Activated CD8-positive, alpha-beta memory T cell treated with anti-CD3 and anti-CD28 coated beads for 48 hours (primary cell): ENCODE measurements at places on chromosomes 2 and 18.

- no peak for DNase-seq
Measured at GRCh38 chr2:367246-367645, 79.4 kb upstream of the ALKAL2 start.

DNA sequence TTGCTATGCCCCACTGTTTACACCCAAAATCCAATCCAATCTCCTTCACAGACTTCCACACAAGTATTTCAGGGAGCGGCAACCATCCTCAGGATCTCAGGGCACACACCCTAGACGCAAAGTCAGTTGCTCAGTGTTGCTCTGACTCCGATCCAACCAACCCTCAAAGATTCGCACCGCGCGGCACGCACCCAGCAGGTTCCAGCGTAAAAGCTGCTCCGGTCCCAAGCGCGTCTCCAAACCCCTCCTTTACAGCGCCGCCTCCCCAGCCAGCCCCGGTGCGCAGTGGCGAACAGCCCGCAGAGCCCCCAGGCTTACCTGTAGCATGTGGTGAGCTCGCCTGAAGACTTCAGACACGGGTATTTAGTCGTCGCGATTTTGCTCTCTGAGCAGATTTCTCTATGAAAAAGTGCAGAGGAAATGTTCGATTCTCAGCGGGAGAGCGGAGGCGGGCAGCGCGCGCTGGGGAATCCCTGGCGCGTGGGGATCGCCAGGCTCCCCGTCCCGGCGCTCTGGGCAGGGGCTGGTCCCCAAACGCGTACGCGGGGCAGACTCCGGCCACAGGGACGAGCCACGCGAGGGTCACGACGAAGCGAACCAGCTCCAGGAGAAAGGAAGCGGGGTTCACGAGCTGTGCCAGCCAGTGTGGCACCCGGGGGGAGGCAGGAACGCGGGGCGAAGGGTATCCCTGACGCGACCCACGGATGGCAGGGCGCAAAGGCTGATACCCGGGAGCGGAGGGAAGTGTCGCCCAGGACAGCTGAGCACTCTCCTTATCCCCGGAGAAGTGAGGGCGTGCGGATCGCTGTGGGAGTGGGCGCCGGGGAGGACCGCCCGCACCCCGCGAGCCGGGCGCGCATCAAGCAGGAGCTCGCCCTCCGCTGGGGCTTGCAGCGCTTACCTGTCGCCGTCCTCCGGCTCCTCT lies 650 bp downstream of the CCBE1 start:
- DNase-seq: peak; percentile 1

DNA sequence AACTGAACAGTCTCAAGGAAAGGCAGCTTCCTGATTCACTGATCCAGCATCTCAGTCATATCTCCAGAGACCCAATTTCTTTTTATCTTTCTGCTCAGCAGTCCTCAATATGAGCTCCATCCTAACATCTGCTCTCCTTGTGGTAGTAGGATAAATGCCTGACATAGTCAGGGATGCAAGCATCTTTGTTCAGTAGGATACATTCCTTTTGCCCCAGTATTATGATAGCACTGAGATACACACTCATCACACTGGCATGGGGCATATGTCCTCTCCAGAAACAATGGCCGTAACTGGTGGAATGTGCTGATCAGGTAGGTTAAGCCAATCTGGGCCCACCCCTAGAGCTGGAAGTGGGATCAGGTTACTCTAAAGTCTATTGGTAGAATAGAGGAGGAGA lies 207.2 kb downstream of the ETAA1 start:
- no peak for DNase-seq

DNA sequence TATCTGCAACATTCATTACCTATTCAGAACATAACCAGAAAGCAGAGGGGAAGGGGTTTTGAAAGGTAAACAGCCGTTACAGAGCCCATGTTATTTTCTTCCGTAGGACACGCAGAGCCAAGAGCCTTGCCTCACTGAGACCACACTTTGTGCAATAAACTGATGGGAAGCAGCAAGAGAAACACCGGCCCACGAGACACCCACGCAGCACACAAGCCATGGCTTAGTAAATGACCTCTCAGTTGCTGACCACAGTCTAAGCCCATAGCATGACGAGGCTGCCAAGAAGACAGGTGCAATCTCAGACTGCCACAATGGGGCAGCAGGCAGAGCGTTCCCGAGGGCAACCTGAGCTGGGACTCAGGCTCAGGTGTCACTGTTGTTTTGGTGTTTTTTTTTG lies 59.6 kb downstream of the CABYR start:
- DNase-seq: no peak

GRCh38 chr2:195414537-195415100 lies 242.4 kb upstream of the SLC39A10 start:
- DNase-seq: no peak

DNA sequence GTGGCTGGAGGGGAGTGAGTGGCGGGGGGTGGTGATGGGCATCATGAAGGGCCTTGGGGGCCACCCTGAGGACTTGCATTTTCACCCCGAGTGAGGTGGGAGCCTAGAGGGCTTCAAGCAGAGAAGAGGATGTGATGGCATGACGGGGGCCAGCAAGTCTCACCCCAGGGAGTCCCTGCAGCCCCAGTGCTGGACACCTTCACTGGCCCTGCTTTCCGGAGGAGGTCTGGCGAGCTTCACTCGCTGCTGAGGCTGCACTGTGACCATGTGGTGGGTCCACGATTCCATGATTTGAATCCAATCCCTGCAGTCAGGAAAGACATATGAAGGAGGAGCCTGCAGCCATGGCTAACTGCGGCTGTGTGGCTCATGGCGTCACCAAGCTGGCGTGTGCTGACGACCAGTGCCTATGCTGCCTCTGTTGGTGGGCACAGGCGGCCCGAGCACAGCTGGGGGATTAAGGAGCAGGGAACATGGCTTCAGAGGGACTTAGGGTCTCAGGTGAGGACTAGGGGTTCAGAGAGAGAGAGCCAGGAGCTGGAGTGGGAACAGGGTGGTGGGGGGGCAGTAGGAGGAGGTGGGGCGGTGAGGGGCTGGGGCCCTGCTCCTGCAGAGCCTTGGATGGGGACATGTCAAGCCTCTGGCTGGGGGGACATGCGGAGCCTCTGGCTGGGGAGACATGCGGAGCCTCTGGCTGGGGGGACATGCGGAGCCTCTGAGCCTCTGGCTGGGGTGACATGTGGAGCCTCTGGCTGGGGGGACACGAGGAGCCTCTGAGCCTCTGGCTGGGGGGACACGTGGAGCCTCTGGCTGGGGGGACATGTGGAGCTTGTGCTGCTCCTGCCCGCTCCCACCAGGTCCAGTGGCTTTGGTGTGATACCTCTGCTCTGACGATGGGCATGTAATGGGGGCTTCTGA lies 3.6 kb downstream of the ZAP70 start:
- DNase-seq: no peak

DNA sequence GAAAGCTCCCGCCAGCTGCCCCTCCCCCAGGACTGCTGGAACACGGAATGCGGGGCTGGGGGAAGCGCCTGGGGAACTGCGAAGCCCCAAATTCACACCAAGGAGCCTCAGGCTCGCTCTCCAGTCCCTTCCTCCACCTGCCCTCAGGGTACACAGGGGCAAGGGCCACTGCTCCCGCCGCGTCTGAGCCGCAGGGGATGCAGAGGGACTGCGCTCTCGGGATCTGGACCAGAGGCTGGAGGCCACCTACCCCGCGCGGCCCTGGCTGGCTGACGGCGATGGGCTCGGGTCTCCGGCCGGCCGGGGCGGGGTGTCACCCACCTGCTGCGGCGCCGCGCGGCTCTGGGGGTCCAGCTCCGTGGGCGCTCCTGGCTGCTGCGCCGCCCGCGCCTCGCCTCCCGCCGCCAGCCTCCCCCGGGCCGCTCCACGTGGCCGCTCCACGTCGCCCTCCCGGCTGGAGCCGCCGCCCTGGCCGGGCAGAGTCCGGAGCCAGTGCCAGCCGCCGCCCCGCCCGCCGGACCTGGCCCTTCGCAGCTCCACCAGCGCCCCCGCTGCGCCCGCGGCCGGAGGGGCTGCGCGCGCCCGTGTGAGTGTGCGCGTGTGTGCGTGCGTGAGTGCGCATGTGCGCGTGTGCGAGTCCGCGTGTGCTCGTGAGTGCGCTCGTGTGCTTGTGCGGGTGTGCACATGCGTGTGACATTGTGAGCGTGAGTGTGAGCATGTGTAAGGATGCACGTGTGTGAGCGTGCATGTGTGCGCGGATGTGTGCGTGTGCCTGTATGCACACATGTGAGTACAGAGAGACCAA lies at the start of gene CGREF1:
Gene CGREF1, minus strand, starts transcription at position 604 of the 805 bp plus-strand sequence. CDS start 14,762 bp downstream, outside the sequence.
- DNase-seq: no peak

- no peak for DNase-seq
Measured at GRCh38 chr2:30899516-30900054, 92.3 kb upstream of the CAPN13 start.

- DNase-seq: no peak
Measured at GRCh38 chr2:201909961-201910361, 103.6 kb downstream of the CDK15 start.

DNA sequence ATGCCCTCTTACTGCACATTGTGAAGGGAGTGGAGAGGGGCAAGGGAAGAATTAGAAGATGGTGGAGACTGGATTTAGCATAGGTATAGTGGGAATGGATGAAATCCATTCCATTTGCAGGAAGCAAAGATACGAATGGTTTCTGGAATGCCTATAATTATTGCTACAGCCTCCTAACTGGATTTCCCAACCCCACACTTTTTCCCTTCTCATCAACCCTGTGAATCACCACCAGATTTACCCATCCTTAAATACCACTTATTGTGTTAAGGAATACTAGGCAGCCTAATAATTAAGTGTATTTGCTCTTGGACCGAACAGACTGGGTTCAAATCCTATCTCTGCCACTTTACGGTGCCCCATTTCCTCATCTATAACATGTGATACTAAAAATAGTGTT lies 39.3 kb upstream of the CREB1 start:
- DNase-seq: no peak

GRCh38 chr18:77137851-77138250 lies 5.3 kb upstream of the MBP start:
- DNase-seq: no peak

DNA sequence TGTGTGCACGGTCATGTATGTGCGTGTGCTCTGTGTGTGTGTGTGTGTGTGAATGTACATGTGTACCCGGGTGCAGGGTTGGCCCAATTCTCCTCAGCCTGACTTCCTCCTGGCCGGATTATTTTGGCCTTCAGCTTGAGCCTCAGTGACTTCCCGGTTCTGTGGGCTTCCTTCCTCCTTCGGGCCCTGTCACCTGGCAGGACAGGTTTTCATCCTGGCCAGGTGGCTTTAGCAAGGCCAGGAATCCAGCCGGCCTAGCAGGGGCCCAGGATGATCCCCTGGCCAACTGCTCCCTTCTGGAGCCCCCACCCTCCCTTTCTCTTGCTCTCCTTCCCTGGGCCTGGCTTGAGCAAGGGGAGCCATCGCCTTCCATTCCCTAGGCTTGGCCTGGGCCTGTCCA lies 140.5 kb downstream of the INHBB start:
- DNase-seq: no peak

- no peak for DNase-seq
Measured at GRCh38 chr2:228703152-228703551, 521.7 kb upstream of the SPHKAP start.

DNA sequence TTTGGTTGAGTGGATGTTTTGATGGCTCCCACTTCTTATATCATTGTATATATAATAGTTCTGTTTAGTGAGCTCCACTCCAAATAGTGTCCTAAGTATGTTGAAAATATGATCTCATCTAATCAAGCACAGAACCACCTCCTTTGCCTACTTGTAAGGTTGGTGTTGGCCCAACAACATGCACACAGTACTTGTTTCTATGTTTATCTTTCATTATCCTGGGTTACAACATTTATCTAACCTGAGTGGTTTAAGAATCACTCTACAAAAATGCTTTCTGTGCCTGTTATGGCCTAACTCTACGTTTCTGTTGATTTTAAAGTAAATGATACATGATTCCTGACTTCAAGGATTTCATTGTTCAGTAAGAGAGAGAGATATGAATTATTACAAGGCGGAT lies 281.9 kb downstream of the FIGN start:
- no peak for DNase-seq

GRCh38 chr2:218984239-218985020 lies 554 bp downstream of the FEV start:
- no peak for DNase-seq

- no peak for DNase-seq
Measured at GRCh38 chr2:73082523-73083410, 11.3 kb upstream of the SFXN5 start.

- no peak for DNase-seq
Measured at GRCh38 chr2:58971511-58972360, 730.6 kb upstream of the FANCL start.

- no peak for DNase-seq
Measured at GRCh38 chr2:120738786-120739437, 3.2 kb downstream of the GLI2 start.

GRCh38 chr18:57759650-57760049 lies 43.5 kb downstream of the ATP8B1 start:
- no peak for DNase-seq

GRCh38 chr2:61720911-61721310 lies 132.9 kb downstream of the FAM161A start:
- DNase-seq: no peak

- no peak for DNase-seq
Measured at GRCh38 chr2:105426626-105427292, 27.9 kb upstream of the FHL2 start.

DNA sequence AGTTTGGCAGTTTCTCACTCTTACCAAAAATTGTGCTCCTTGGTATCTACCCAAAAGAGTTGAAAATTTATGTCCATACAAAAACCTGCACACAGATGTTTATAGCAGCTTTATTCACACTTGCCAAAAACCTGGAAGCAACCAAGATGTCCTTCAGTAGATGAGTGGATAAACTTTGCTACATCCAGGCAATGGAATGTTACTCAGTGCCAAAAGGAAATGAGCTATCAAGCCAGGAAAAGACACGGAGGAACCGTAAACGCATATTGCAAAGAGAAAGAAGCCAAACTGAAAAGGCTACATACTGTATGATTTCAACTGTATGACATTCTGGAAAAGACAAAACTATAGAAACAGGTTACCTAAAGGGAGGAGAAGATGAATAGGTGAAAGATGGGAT lies 36.1 kb downstream of the TMEM163 start:
- DNase-seq: no peak

- DNase-seq: no peak
Measured at GRCh38 chr2:107992069-107992468, 5.7 kb downstream of the SLC5A7 start.

GRCh38 chr2:9287400-9288045 lies 80.9 kb downstream of the ASAP2 start:
- no peak for DNase-seq

DNA sequence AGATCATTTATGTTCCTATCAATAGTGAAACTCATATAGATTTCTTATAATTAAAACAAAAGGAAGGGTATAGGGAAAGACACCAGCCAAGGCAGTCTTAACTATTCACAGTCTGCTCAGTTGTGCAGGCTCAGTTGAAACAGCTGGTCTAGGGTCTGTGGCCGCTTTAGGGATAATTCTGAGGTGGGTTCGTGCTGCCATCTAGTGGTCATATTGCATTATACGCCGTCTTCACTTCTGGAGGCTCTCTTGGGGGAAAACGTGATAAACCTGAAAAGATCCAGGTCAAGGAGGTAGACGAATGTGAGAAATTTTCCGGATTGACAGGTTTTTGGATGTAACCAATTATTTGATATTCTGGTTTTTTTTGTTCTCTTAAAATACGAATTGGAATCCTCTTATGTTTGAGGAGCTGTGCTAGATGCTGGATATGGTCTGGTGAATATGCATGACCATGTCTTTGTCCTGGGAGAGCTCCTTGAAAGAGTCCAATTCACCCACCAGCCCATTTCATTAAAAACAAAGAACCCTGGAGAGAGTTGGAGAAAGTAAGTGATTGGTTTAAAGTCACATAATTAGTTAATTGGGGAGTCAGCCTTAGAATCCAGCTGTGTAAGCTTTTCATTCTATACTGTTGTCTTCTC lies 492.4 kb downstream of the PLCL1 start:
- DNase-seq: peak; percentile 5

- DNase-seq: no peak
Measured at GRCh38 chr18:60350941-60351340, 21.6 kb downstream of the MC4R start.
